ENCODE measurements at places on chromosomes 5 and 9.

DNA sequence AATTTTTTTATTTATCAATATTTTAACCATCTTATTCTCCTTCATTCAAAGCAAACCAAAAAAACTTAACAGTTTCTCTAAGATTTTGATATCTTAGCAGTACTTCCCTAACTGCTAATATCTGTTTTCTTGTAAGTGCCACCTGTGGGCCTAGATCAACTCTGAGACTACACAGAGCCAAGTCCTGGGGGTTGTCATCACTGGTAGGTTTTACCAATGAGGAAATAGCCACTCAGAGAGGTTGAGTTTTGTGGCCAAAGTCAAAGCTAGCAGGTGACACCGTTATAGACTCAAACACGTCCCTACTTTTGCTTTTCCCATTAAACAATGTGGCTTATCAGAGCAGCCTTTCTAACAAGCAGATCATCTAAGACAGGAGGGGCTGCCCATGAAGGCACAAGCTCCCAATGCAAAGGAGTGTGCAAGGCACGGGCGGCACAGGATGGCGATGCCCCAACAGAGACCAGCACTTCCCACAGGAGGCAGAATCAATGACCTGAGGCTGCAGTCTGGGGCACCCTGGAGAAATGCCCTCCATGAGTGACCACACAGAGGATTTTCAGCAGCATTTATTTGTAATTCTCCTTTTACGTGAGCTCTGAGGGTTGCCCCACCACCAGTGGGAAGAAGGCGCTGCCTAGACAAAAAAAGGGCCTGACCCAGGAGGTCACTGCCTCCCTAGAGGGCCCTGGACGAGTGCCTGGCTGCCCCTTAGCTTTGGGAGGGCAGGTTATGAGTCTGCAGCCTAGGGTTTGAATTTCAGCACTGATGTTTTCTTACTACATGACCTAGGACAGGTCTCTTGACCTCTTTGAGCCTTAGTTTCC, 7.4 kb downstream of the TBC1D2 start:
- DNase-seq: no peak

GRCh38 chr5:54362434-54362833, 52.1 kb upstream of the ARL15 start:
- no peak for DNase-seq

GRCh38 chr5:91264311-91265051, 118.6 kb downstream of the ARRDC3 start:
- no peak for DNase-seq

DNA sequence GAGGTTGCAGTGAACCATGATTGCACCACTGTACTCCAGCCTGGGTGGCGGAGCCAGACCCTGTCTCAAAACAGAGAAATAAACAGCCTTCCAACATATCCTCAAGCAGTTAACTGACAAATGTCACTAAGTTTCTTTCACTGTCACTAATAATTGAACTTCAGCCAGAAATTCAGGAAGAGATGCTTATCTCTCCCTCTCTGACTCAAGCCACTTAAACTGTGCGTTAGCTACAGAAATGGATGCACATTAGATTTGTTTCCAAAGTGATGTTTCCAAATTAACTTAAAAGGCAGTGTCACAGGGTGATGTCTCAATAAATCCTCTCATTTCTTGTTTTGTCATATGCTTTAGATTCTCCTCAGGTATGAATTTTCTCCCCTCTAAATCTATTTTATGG, 164.9 kb downstream of the KDM4C start:
- DNase-seq: no peak

GRCh38 chr9:341634-342421, 127.2 kb downstream of the DOCK8 start:
- DNase-seq: no peak

GRCh38 chr9:85223506-85224125, 518.1 kb downstream of the AGTPBP1 start:
- no peak for DNase-seq

DNA sequence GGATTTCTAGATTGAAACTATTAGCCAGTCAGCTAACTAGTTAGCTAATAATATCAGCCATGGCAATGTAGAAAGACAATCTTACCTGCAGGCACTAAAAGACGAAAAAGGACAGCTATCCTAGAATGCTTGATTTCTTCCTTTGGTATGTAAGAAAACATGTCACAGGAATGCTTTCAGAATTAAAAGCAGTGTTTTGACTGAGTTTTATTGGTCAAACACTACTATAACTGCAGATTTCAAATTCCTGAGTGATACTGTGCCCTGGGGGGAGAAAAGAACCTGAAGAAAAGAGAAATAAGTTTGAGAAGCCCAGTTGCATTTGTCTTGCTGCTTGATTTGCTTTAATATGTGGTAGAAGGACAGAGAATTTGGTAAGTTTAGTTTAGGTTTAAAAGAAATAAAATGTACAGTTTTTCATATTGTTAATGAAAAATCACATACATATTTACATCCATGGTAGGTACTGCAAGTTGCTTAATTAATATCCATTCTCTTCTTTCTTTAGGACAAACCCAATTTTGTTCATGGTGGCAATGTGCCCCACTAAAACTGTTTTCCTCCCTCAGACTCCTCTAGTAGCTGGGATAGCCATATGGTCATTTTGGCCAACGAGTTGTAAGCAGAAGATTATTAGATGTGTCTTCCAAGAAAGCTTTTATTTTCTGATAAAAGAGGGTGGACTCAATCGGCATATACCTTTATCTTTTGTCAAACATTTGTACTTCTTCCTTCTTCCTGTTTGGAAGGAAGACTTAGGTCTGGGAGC, 4.3 kb upstream of the FAM169A start:
- no peak for DNase-seq

- no peak for DNase-seq
These were observed 42.6 kb upstream of the APC start for GRCh38 chr5:112694853-112695709.

DNA sequence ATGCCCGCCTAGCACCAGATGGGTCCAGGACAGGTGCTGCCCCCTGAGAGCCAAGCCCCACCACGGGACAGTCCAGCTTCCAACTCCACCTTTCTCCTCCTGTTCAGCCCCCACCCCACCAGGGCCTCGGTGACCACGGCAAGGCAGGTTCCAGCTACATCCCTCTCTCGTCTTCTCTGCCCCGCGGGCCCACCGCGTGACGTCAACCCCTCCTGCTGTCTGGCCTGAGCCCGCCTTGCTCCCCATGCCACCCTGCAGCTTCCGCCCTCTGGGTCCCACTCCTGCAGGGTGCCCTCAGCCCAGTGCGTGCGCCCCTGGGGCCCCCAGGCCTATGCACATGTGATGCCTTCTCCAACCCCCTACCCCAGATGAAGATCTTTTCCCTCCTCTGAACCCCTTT, 6.8 kb downstream of the GFPT2 start:
- no peak for DNase-seq

DNA sequence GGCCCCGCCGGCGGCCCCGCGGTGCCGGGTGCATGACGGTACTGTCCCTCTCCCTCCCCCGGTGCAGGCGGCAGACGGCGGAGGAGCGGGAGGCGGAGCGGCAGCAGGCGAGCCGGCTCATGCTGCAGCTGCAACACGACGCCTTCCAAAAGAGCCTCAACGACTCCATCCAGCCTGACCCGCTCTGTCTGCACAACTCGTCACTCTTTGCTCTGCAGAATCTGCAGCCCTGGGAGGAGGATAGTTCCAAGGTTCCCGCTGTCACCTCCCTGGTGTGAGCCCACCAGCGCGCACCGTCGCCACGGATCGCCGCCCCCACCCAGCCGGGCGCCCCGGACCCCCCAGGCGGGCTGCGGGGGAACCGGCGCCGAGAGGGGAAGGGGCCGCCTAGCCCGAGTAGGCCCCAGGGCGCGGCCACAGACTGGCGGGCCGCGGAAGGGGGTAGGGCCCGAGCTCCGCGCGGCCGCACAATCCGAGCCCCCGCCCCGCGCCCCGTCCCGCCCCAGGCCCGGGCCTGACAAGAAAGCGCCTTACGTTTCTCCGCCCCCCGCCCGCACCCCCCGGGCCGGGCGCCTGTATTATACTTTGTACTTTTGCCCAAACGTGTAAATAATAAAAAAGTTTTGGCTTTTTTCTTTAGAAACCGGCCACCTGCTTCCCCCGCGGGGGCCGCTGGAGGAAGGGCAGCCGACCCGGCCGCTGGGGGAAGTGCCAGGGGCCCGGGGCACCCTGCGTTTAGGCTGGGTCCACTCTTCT, 2.5 kb downstream of the TLX3 start:
- DNase-seq: no peak

DNA sequence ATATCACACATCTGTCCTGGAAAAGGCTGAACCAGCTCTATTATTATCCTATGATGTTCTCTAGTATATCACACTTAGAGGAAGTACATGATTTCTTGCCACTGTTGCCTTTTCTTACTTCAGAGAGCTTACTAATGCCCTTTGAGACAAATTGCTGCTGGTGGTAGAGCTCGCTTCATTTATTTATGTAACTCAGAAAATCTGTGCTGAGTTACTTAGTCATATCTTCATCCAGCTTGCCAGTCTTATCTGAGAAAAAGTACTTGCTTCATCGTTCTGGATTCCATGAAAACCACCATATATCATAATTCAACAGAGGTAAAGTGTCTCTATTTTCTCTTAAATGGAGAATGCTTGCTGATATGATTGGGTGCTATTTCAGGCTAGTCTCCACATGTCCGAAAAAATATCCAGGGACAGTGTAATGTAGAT, 26.6 kb downstream of the PTPDC1 start:
- DNase-seq: no peak

- no peak for DNase-seq
These were observed 547.2 kb downstream of the MAT2B start for GRCh38 chr5:164052536-164053093.

GRCh38 chr9:111917201-111917600, 20.6 kb downstream of the UGCG start:
- no peak for DNase-seq

DNA sequence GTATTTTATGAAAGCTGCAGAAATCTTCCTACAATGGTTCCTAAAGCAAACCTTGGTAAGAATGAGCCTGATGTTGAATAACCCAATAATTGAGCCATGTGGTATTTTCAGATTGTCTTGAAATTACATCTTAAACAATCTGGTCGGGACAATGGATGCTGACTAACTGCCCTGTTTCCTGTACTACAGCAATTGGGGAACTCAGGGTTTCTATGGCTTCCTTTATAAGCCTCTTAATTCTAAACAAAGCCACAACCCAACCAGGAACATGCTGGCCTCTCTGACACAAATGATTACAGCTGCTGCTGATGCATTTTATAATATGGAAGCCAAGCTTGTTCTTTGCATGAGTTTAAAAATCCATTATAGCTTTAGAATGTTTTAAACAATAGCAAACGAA, 30.2 kb downstream of the PTPN3 start:
- DNase-seq: no peak

GRCh38 chr9:134811673-134812342, 68.8 kb upstream of the FCN2 start:
- no peak for DNase-seq

DNA sequence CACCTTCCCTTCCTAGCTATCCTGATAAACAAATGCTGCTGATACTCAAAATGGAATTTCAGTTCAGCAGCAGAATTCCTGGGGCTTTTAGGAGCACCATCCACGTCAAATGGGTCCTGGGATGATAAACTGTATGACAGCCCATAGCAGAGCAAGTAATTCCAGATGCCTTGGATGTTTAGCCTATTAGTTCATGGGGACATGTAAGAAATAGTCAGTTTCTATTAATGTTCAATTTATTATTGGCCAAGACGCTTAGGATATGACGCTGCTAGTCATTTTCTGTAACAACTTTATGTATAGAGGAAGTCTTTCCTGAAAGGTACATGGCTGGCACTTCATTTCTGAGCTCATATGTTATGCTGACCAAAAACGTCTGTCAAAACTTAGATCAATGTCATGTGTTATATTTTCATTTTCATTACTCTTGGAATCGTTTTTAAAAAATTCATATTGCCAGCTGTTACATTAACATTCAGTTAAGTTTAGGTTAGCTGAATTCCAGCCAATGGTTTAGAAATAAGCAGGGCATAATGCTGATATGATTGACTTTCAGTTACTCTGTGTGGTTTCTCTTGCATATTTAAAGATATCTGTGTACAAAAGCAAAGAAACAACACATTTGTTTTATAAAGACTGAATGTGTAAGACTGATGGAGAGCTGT, 243.8 kb downstream of the CSNK1G3 start:
- no peak for DNase-seq

GRCh38 chr5:177327539-177328522, 16.1 kb upstream of the MXD3 start:
- DNase-seq: no peak

- no peak for DNase-seq
These were observed 167.9 kb downstream of the TSSK1B start for GRCh38 chr5:113266913-113267227.

DNA sequence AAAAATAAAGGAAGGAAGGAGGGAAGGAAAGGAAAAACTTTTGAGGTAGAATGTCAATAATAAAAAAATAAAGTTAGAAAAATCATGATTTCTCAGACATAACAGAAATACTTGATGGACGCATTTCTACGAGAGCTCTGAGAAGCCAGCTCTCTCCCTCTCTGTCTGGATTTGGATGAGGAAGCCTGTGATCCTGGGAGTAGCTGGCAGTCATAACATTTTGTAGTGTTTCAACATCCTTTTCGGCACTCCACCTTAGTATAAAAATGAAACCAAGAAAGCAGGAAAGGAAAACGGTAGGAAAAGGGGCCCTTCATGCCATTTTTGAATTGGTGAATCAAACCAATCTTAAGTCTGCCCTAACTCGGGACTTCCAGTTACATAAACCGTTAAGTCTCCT, 321.3 kb downstream of the EPB41L4A start:
- no peak for DNase-seq

GRCh38 chr9:272251-273213, 57.9 kb downstream of the DOCK8 start:
- peak; percentile 42 for DNase-seq

DNA sequence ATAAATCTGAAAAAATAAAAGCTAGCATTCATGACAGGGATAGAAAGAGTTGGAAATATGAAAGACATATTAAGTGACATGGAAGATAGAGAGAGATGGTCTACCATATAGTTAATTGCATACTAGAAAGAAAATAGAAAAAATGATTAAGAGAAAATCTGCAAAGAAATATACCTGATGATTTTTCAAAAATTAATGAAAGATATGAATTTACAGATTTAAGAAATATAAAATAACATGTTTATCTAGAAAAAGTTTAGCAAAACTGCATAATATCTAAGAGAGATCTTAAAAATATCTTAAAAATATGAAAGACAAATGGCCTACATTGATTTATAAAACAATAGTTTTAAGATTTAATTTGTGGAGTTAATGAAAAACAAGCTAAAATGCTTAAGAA, 219.1 kb upstream of the RPS23 start:
- no peak for DNase-seq

GRCh38 chr9:88583901-88584596, 49.1 kb downstream of the NXNL2 start:
- DNase-seq: no peak

DNA sequence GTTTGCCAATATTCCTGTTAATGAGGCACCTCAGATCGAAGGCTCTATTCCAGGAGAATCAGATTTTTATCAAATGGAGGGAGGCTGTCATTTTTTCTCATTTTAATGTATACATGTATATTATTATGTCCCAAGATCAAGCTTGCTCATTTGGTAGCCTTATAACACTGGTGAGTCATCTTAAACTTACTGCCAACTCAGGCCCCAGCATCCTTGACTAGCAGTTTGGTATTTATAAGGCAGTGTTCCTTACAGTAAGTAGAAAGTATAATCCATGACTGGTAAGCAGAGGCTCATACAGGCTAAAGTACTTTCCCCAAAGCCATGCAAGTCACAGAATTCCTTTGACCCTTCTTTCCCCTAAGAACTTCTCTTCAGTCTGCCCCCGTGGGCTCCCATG, 90.7 kb upstream of the NR3C1 start:
- no peak for DNase-seq

GRCh38 chr9:15549611-15550010, 3.2 kb upstream of the CCDC171 start:
- DNase-seq: no peak
